ENCODE measurements at places on chromosomes 5 and 9. TPM values are rescaled to one million over a fixed set of nuclear protein-coding genes. Genes with fewer than 3 reads are reported as not detected.

GRCh38 chr9:100485196-100485595 lies 12.2 kb downstream of the TMEFF1 start:
- no peak overlapping the region for H3K4me3 ChIP-seq
- H3K27ac ChIP-seq = no peak overlapping the region
- no peaks in the 10 kb centered on the region for H3K27me3 ChIP-seq
- DNase-seq = no peak
- peaks cover 5% of the 10 kb centered on the region for H3K4me1 ChIP-seq
- peaks cover 21% of the 10 kb centered on the region for H3K36me3 ChIP-seq

GRCh38 chr9:36126016-36126730 lies 10.4 kb upstream of the GLIPR2 start:
- no peaks in the 10 kb centered on the region for H3K4me1 ChIP-seq
- no peaks in the 10 kb centered on the region for H3K36me3 ChIP-seq
- no peak overlapping the region for H3K27ac ChIP-seq
- H3K4me3 ChIP-seq = no peak overlapping the region
- no peak for DNase-seq

- H3K27me3 ChIP-seq = no peaks in the 10 kb centered on the region
- H3K36me3 ChIP-seq = peaks cover 5% of the 10 kb centered on the region
- no peak for DNase-seq
Measured at GRCh38 chr9:111020594-111020993, 17.7 kb downstream of the LPAR1 start.

- H3K27me3 ChIP-seq = no peaks in the 10 kb centered on the region
- H3K36me3 ChIP-seq = no peaks in the 10 kb centered on the region
- no peak for DNase-seq
- peaks cover 21% of the 10 kb centered on the region for H3K4me1 ChIP-seq
Measured at GRCh38 chr5:177427211-177427822, 841 bp downstream of the GRK6 start.

- no peaks in the 10 kb centered on the region for H3K27me3 ChIP-seq
- no peaks in the 10 kb centered on the region for H3K36me3 ChIP-seq
- H3K27ac ChIP-seq = no peak overlapping the region
- no peaks in the 10 kb centered on the region for H3K4me1 ChIP-seq
Measured at GRCh38 chr5:153233933-153234332, 256.5 kb upstream of the GRIA1 start.

The ABLIM3 gene
- total RNA-seq = 7.8 TPM

- no peak overlapping the region for H3K4me3 ChIP-seq
- H3K4me1 ChIP-seq = no peaks in the 10 kb centered on the region
- H3K27ac ChIP-seq = no peak overlapping the region
- no peak for DNase-seq
- no peaks in the 10 kb centered on the region for H3K36me3 ChIP-seq
Measured at GRCh38 chr9:137435980-137436760, 5.0 kb downstream of the ENTPD8 start.

The HARS1 gene
- 67.7 TPM for total RNA-seq

- DNase-seq = no peak
- no peak overlapping the region for H3K27ac ChIP-seq
Measured at GRCh38 chr9:121926351-121926801, 166.7 kb downstream of the TTLL11 start.

- no peak overlapping the region for H3K4me3 ChIP-seq
- no peak for DNase-seq
- H3K27me3 ChIP-seq = no peaks in the 10 kb centered on the region
- H3K36me3 ChIP-seq = peaks cover 4% of the 10 kb centered on the region
- no peak overlapping the region for H3K27ac ChIP-seq
Measured at GRCh38 chr9:124743686-124744348, 27.3 kb downstream of the NR6A1 start.

The BTNL3 gene
- 0.82 TPM for total RNA-seq

The HTR4 gene
- total RNA-seq = 0.29 TPM

The SLC1A1 gene
- 6.0 TPM for total RNA-seq

The RNF180 gene
- 4.0 TPM for total RNA-seq

DNA sequence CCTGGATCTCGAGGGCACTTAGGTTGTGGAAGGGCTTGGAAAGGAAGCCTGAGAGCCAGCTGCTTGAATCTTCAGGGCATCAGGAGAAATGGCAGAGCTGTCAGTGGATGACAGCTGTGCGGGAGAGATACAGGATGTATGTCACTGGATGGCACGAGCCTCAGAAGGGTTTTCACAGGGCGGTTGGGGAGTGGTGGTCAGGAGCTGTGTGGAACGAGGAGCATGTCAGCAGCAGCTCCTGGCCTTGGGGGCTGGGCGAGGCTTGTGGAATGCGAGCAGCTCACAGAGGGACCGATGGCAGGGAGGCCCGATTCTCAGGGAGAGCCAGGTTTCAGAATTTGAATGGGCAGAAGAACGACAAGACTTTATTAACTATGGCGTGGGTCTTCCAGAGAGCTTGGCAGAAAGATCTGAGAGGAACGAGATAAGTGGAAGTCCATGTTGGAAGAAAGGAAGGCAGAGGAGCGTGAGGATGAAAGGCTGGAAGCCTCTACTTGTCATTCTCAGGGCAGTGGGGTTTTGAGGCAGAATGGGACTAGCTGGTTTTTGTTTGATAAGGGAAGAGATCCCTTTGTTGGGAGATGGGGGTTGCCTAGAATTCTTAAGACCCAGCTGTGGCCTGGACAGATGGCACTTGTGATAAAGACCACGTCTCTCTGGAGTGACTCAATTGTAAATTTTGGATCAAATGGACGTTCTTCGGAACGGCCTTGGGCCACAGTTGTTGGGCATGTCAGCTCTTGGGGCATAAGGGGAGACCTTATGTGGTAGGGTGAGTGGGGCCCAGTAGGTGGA lies 60.3 kb downstream of the SNX30 start:
- DNase-seq = no peak
- no peak overlapping the region for H3K4me3 ChIP-seq
- H3K27ac ChIP-seq = no peak overlapping the region

The AGXT2 gene
- total RNA-seq = not detected

The IL31RA gene
- not detected for total RNA-seq
